ENCODE measurements at places on chromosomes 7 and 10.

DNA sequence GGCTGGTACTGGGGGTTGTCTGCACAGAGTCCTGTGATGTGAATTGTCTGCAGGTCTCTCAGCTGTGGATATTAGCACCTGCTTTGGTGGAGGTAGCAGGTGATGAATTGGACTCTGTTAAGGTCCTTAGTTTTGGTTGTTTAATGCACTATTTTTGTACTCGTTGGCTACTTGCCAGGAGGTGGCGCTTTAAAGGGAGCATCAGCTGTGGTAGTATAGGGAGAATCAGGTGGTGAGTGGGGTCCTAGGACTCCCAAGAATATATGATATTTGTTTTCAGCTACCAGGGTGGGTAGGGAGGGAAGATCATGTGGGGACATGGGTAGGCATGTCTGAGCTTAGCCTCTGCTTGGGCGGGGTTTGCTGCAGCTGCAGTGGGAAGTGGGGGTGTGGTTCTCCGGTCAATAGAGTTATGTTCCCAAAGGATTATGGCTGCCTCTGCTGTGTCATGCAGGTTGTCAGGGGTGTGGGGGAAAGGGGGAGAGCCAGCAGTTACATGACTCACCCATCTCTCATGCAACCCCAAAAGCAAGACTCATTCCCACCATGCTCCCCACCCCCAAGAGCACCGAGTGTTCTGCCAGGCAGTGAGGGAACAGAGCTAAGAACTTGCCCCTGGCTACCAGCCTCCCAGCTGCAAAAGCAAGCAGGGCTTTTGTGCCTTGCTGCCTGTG, 53.7 kb upstream of the ZNF273 start:
- peak; percentile 11 for DNase-seq

DNA sequence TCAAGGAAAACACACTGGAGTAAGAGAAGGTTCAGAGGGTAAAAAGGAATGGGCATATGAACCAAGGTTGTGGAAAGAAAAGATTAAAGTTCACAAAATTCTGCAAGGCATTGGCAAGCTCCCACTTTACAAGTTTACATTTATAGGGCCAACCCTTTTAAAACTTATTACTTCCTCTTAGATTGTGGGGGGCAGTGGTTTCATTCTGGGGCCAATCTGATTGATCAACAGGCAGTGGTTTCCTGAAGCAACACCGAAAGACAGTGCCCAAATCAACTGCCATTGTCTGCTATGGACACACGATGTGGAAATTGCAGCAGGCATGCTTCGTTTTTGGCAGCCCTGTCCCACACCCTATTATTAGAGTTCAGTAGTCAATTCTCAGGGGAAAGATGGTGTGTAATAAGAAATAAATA, 154.0 kb downstream of the SGMS1 start:
- DNase-seq, result no peak

GRCh38 chr7:83053965-83054364, 108.7 kb downstream of the PCLO start:
- no peak for DNase-seq

DNA sequence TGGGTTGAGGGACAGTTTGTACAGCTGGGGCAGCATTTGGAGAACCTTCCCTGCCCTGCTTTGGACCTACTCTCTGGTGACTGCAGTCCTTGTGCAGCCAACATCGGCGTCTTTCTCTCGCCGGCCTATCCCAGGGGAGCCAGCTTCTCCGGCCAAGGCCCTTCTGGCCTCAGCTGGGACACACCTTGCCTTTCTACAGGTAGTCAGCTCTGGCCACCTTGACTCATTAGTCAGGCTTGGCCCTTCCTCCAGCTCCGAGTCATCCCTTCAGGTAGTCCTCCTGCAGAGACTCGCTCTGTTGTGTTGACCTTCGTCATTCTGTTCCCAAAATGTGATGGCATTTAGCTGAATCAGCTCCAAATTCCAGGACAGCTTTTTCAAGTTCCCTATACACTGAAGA, 145.0 kb upstream of the CHST15 start:
- DNase-seq, result no peak

DNA sequence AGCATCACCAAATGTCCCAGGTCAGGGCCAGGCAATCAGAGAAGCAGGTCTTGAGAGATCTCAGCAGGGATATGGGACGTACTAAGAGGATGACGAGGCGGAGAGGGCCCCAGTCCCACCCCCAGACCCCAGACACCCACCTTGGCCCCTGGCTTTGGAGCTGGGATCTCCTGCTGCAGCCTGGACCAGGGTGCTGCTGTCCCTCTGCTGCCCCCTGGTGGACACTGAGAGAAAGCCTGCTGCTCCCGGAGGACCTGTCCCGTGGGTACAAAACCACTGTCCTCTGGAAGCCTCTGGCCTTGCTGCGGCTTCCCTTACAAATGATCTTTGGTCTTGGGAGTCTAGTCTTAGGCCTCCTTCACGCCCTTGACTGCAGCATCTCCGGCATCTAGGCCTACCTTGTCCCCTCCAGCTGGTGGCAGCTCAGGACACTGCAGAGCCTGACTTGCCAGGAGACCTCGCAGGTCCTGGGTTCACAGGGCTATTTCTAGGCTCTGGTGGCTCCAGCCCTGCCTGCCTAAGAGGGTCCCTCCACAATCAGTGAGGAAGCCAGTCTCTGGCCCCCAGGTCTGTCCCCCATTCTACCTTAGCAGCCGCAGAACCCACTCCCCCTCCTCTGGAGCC, 97.1 kb downstream of the RGS10 start:
- peak; percentile 34 for DNase-seq

- no peak for DNase-seq
These were observed at the start of gene ADAMTS14 for GRCh38 chr10:70672165-70673042. ADAMTS14 (plus strand) TSS chr10:70672506; CDS start chr10:70672803, 297 bp downstream.

GRCh38 chr10:128781637-128782036, 655.4 kb upstream of the MKI67 start:
- no peak for DNase-seq

DNA sequence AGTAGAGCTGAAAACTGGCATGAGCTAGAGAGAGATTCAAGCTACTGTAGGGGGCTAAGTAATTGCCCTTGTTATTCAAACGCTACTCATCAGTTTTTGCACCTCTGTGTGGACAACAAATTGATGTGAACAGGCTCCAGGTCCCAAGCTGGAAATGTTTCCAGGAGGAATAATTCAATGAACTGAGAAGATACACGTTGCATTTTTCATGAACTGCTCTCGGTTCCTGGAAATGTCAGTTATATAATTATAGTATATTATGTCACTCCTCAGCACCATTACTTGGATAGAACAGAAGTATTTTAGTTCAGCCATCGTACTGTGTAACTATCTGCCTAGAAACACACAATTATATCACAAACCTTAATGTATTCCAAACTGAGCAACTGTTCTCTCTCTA, 65.9 kb upstream of the A1CF start:
- no peak for DNase-seq

GRCh38 chr7:130875265-130875741, 141.3 kb upstream of the KLF14 start:
- peak; percentile 22 for DNase-seq

GRCh38 chr7:116327752-116328151, 117.4 kb downstream of the TES start:
- no peak for DNase-seq

DNA sequence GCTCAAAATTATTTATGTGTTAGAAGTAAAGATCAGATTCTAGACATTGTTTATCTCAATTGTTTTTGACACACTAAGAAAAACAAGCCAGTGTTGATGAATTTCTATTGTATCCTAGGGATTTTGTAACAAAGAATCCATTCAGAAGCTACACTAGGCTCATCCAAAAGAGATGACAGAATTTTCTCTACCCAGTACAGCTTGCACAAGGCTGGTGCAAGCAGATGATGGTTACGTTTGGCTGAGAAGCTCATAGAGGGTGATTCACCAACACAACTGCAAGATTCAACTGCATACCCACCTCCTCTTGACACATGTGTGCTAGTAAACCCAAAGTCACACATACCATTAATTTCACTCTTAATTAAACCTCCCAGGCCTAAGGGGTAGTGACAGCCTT, 20.8 kb downstream of the GRM3 start:
- DNase-seq, result no peak

GRCh38 chr7:100667331-100668068, 6.0 kb upstream of the GNB2 start:
- no peak for DNase-seq

GRCh38 chr10:4191354-4191753, 406.3 kb upstream of the KLF6 start:
- DNase-seq, result no peak

DNA sequence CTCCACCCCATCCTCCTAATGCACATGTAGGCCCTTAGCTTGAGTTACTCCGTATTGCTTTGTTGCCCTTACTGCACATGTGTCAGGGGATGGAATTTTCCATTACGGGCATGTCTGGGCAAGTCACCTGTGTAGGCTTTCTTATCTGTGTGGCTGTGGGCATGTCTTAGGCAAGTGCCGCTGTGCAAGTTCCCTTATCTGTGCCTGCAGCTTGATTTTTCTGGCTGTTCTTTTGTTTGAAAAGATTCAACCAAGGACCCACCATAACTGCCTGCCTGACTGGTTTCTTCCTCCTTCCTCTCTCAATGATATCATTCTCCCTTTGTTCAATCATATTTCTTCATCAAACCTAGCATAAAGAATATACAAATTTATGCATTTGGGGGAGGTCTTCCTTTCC, 88.5 kb downstream of the AKR1D1 start:
- no peak for DNase-seq

DNA sequence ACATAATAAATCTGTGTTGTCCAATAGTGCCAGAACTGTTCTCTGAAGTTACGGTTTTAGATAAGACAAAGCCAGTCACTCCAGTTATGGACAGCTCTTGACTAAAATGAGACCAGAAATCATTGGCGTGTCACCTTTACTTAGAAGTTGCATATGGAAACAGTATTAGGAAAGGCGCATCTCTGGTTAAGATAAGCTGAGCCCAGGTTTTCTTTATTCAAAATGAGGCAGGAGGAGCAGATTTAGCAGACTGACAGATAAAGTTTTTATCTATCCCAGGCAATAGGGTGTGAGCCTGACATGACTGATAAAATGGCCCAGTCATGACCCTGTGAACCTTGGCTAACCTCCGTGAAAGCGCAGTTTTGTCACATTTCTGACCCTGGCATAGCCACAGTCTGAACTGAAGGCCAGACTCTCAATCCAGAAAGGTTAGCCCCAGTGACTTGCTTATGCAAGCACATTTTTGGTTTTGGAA, 4.2 kb downstream of the CYP26A1 start:
- DNase-seq, result no peak

GRCh38 chr10:87589645-87590051, 70.0 kb upstream of the PAPSS2 start:
- no peak for DNase-seq

DNA sequence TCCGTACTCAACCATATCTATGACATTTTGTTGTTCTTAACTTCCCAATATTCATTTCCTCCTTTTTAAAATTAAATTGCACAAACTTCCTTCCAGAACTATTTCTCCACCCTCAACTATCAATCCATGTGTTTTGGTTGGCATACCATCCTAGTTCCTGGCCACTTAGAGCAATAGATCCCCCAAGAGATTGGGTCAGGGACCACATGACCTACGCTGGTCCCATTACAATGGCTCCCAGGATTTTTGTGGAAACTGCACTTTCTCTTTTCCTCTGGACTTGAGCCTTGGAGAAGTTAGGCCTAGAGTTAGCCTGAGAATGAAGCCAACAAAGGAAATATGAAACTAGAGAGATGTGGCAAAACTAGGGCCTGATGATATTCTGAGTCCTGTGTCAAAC, 55.7 kb upstream of the CASD1 start:
- no peak for DNase-seq

DNA sequence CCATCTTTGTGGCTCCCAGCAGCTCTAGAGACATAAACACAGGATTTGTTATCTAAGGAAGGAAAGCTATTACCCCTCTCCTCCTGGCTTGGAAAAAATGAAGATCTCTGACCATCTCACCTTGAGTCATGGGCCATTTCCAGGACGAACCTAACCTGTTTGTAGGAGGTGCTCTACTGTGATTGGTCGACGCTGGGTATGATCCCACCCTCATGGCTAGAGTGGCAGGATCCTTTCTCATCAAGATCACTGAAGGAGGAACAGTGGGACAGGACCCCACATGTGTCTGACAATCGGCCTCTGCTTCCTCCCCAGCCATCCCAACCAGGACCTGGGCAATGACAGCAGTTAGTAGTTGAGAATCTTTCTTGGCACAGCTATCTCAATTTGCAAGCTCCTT, 144.1 kb downstream of the EMX2 start:
- no peak for DNase-seq

DNA sequence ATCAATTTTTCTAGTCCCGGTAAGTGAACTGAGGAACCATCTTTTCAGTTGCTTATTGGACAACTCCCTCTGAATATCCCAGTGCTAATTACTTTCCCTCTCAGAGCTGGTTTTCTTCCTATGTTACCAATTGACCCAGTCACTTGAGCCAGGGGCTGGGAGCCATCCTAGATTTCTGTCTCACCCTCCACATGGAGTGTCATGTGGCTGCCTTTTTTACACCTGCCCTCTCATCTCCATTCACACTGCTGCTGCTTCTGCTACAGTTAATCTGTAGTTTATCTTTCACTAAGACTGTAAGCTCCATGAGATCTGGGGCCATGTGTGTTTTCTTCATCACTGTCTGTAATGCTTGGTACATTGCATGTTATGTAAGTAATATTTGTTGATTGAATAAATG, 35.8 kb downstream of the VCL start:
- no peak for DNase-seq

GRCh38 chr10:50600831-50601477, 22.8 kb downstream of the SGMS1 start:
- DNase-seq, result no peak

DNA sequence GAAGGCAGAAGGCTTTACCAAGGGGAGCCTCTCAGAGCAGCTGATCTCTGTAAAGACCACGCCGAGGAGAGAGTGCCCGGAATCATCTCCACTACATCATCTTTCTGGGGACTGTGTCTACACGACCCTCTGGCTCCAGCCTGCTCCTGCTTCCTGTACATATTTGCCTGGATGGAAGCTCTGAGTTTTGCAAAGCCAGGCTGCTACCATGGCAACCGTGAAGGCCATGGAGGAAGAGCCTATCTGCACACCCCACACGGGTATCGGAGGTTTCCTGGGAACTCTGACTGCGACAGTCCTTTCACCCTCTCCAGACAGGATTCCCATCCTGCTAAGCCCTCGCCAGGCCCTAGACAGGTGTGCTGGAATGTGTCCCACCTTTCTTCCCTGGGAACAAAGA, 83.4 kb upstream of the TNRC18 start:
- no peak for DNase-seq

- DNase-seq, result no peak
These were observed 2.7 kb upstream of the AOAH start for GRCh38 chr7:36726806-36727503.

DNA sequence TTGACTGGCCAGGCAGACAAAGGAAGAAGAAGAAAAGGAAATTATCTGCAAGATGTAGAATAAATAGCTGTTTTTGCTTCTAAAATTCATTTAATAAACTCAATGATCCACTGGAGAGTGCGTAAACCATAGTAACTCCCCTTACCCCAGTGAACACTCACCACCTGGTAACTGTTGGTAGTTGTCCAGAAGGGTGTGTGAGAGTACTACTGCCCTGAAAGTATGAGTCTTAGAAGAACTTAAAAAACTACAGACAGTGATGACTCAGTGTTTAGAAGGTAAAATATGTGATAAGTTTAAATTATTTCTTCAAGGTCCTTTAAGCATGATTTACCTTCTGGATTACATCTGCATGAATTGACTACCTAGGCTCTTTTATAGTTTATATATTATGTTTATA, 53.0 kb upstream of the SEMA3A start:
- no peak for DNase-seq

GRCh38 chr10:113066561-113067312, 116.7 kb downstream of the TCF7L2 start:
- DNase-seq, result no peak
